ENCODE measurements at places on chromosomes 6 and 20. TPM values are rescaled to one million over a fixed set of nuclear protein-coding genes. Genes with fewer than 3 reads are reported as not detected.
A peak's percentile ranks its signal among the peaks of the same experiment; 100 is the strongest.

- H3K36me3 ChIP-seq = no peaks in the 10 kb centered on the region
- H3K27ac ChIP-seq = peak overlapping the region; percentile 47
- H3K4me3 ChIP-seq = no peak overlapping the region
These were observed 30.9 kb downstream of the BAK1 start for GRCh38 chr6:33549196-33549595.

Gene SLC9A8
- 19.4 TPM for total RNA-seq

DNA sequence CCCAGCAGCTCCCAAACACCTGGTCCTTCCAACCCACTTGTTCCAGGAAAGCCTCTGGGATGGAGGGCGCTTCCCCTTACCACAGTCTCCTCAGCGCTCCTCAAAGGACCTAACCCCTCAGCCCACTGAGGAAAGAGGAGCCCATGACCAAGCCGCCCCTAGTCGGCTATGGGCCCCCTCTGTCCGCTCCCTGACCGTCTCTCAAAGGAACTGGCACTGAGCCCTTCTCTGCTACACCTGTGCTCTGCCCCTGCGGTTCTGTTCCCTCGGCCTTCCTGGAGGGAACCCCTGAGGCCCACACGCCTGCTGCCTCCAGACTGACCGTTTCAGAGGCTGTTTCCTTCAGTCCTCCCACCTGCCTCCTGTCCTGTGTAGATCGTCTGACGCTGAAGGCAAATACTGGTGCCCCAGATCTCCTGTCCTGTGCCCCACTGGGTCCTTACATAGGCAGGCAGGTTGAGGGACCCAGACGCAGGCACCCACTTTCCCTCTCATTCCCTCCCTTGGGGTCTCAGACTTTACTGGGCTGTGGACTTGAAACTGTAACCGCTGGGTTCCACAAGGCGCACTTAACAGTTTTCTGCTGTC lies 1.9 kb upstream of the SLC4A11 start:
- no peak overlapping the region for H3K27ac ChIP-seq
- H3K4me1 ChIP-seq = peaks cover 13% of the 10 kb centered on the region
- H3K36me3 ChIP-seq = no peaks in the 10 kb centered on the region
- DNase-seq = no peak

DNA sequence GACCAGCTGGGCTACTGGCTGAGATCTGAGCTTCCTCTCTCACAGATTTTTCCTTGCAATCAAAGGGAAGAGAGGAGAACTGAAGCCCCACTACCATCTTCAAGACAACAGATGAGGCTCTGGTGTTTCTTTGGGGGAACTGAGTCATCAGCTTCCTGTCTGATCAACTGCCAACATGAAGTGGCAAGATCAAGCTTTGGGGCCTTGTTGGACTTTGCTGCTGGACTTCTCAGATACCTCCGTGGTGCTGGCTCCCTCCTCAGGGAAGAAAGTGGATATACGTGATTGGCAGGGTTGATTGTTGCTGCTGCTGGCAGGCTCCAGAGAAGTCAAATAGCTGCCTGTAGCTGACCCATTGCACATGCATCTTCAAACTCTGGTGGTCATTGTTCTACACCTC lies 3.6 kb upstream of the TOX2 start:
- peaks cover 41% of the 10 kb centered on the region for H3K27me3 ChIP-seq
- H3K4me3 ChIP-seq = no peak overlapping the region
- H3K27ac ChIP-seq = no peak overlapping the region
- peaks cover 17% of the 10 kb centered on the region for H3K36me3 ChIP-seq
- H3K4me1 ChIP-seq = peaks cover 15% of the 10 kb centered on the region
- no peak for DNase-seq

- H3K4me3 ChIP-seq = peak overlapping the region; percentile 92
- H3K4me1 ChIP-seq = peaks cover 26% of the 10 kb centered on the region
- DNase-seq = no peak
- H3K27ac ChIP-seq = peak overlapping the region; percentile 98
- peaks cover 2% of the 10 kb centered on the region for H3K27me3 ChIP-seq
These were observed 19.0 kb upstream of the EXOC2 start for GRCh38 chr6:711925-712324.

GRCh38 chr6:8181951-8182845 lies 79.8 kb upstream of the EEF1E1 start:
- no peak for DNase-seq
- H3K27me3 ChIP-seq = peaks cover 3% of the 10 kb centered on the region
- H3K36me3 ChIP-seq = no peaks in the 10 kb centered on the region
- no peak overlapping the region for H3K27ac ChIP-seq
- H3K4me1 ChIP-seq = no peaks in the 10 kb centered on the region

Gene CYP39A1
- total RNA-seq = not detected

DNA sequence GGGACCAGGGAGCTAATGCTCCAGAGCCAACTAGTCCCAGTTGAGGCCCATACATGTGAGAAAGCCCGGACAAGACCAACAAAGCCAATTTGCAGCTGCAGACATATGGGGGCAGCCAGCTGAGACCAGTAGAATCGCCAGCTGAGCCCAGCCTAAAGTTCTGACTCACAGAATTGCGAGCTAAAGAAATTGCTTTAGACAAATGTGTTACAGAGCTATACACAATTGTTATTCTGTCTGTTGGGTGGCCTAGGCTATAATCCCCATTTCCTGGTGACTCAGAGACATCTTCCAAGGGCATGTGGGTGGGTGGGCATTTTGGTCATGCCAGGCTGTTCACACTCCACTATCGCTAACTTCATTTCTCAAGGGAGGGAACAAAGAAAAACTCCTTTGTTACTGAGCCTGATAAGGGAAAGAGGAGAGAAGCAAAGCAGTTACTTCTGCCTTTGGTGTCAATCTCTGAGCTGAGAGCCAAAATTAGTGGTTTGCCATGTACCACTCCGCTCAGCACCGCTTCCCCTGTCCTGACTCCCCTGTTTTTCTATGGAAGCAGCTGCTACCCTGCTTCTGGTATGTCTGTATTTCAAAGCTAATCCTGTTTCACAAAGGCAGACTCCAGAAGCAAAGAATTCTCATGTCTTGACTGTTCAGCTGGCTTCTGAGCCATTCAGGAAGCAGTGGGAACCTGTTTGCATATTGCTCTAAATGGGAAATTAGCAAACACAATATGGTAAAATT lies 26.1 kb downstream of the SCP2D1 start:
- H3K27me3 ChIP-seq = no peaks in the 10 kb centered on the region
- H3K4me3 ChIP-seq = no peak overlapping the region
- H3K36me3 ChIP-seq = no peaks in the 10 kb centered on the region
- no peak overlapping the region for H3K27ac ChIP-seq
- no peaks in the 10 kb centered on the region for H3K4me1 ChIP-seq
- no peak for DNase-seq

DNA sequence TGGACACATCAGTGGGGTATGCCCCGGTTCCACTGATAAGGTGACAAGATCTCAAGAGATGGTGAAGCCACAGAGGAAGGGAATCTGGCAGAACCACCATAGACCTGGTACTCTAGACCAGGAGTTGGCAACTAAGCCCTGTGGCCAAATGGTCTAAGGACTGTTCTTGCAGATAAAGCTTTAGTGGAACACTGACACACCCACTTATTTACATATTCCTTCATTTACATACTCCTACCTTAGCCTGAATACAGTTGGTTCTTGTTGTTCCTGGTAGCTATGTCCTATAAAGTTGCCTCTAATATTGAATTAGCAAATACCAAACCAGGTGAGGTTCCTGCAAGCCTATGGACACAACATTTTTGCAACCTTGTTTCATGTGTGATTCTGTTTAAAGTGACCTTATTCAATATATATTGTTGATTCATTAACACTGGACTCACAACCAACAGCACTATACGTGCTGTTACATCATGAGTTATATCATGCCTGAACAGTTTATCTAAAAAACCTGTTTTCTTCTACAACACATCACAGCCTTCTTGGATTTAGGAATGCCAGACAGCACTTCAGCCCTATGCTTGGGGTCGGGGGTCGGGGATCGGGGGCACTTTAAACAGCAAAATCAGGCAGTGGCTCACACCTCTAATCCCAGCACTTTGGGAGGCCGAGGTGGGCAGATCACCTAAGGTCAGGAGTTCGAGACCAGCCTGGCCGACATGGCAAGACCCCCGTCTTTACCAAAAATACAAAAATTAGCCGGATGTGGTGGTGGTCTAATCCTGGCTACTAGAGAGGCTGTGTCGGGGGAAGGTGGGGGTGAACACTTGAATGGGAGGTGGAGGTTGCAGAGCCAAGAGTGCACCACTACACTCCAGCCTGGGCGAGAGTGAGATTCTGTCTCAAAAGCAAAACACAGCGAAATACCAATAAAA lies 2.5 kb downstream of the CCDC167 start:
- H3K4me1 ChIP-seq = peaks cover 67% of the 10 kb centered on the region
- H3K4me3 ChIP-seq = no peak overlapping the region
- no peaks in the 10 kb centered on the region for H3K27me3 ChIP-seq
- H3K36me3 ChIP-seq = peaks cover 18% of the 10 kb centered on the region
- H3K27ac ChIP-seq = peak overlapping the region; percentile 60

Gene MUC21
- not detected for total RNA-seq

DNA sequence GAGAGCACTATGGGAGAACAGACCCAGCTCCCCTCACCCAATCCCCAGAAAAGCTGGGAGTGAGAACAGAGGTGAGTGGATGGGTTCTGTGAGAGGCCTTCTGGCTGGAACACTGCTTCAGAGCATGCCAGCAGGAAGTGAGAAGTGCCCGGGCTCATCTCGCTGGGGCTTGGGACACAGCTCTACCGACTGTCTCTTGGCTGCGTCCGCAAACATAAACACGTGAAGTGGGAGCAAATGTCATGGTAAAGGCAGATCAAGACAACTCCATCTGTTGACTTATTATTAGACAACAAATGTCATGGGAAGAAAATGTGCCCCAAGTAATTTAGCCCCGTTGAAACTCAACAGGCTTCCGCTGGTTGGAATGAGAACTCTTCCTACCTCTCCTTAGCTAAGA lies 25.9 kb downstream of the GNAS-AS1 start:
- DNase-seq = no peak
- H3K27me3 ChIP-seq = peaks cover 24% of the 10 kb centered on the region
- H3K36me3 ChIP-seq = peaks cover 13% of the 10 kb centered on the region
- no peak overlapping the region for H3K27ac ChIP-seq

GRCh38 chr6:36851149-36851614 lies 11.9 kb upstream of the CPNE5 start:
- peaks cover 5% of the 10 kb centered on the region for H3K4me1 ChIP-seq
- H3K27me3 ChIP-seq = no peaks in the 10 kb centered on the region
- peaks cover 47% of the 10 kb centered on the region for H3K36me3 ChIP-seq
- no peak overlapping the region for H3K27ac ChIP-seq

GRCh38 chr6:165848086-165848426 lies 185.0 kb upstream of the PDE10A start:
- H3K27ac ChIP-seq = no peak overlapping the region
- H3K4me3 ChIP-seq = no peak overlapping the region
- no peak for DNase-seq
- H3K36me3 ChIP-seq = no peaks in the 10 kb centered on the region
- peaks cover 3% of the 10 kb centered on the region for H3K4me1 ChIP-seq
- H3K27me3 ChIP-seq = peaks cover 52% of the 10 kb centered on the region

DNA sequence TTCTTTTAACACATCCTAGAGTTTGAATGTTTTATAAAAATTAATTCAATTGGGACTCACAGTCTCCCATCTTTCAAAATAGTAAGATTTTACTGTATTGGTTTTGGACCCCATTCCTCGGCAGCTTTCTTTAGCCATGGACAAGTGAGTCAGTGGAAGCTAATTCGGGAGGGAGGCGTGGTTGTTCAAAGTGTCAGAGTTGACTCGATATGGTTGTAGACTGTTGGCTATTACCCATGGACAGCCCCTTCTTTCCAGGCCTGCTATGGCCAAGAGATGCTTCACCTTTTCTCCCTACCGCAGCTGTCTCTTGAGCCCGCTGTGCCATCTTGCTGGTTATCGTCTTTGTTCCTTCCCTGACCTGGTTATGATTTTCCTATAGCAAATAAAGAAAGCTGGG lies 243.0 kb downstream of the CD83 start:
- H3K4me3 ChIP-seq = no peak overlapping the region
- DNase-seq = no peak
- H3K4me1 ChIP-seq = no peaks in the 10 kb centered on the region
- no peaks in the 10 kb centered on the region for H3K36me3 ChIP-seq

Gene TNNC2
- not detected for total RNA-seq

DNA sequence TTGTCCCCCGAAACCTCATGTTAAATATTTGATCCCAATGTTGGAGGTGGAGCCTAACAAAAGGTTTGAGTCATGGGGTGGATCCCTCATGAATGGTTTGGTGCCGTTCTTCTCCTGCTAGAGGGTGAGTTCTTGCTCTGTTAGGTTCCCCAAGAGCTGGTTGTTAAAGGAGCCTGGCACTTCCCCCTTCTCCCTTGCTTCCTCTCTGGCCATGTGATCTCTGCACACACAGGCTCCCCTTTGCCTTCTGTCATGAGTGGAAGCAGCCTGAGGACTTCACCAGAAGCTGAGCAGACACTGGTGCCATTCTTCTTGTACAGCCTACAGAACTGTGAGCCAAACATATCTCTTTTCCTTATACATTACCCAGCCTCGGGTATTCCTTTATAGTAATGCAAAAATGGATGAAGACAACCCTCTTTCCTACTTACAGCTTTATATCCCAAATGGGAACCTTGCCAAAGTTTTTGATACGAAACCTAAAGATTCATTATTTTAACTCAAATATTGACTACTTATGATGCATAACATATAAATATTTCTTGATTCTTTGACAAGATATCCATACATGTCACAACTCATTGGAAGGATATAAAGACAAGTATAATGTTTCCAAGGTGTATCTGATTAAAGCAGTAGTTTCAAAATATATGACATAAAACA lies 61.0 kb downstream of the RNF182 start:
- no peaks in the 10 kb centered on the region for H3K36me3 ChIP-seq
- no peaks in the 10 kb centered on the region for H3K4me1 ChIP-seq
- DNase-seq = no peak
- H3K27me3 ChIP-seq = peaks cover 52% of the 10 kb centered on the region
- H3K4me3 ChIP-seq = no peak overlapping the region

Gene PPIL1
- total RNA-seq = 32.6 TPM

DNA sequence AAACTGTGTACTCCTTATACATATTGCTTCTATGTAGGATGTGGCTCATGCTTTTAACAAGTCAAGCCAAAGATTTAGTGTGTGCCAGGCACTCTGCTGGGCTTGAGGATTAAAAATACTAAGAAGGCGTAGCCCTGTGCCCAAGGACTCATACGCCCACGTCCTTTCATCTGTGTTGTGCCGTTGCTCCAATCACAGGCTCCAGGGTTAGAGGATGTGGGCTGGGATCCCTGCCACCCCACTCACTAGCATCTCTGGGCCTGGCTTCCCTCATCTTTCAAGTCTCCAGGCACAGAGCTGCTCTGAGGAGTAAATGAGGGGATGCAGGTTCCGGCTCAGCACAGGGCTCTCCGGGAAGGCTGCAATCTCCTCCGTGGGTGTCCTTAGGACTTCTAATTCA lies 214.2 kb downstream of the SYNDIG1 start:
- H3K36me3 ChIP-seq = no peaks in the 10 kb centered on the region
- no peak overlapping the region for H3K4me3 ChIP-seq
- H3K27ac ChIP-seq = no peak overlapping the region

DNA sequence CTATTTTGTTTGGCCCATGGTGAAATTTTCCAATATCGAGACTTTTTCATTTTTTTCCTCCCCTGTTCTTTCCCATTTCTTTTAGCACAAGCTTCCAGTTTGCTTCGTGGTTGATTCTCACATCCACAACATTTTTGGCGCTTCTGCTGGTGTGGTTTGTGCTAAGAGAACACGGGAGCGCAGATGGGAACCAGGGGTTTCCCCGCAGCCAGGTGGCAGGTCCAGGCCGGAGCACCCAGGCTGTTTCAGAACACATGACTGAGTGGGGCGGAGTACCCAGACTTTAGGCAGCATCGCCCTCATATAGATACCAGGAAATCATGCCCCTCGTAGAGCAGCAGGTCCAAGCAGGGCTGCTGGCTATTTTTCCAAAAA lies 58.0 kb downstream of the SYTL3 start:
- H3K27me3 ChIP-seq = no peaks in the 10 kb centered on the region
- H3K27ac ChIP-seq = no peak overlapping the region
- H3K36me3 ChIP-seq = peaks cover 47% of the 10 kb centered on the region
- H3K4me3 ChIP-seq = no peak overlapping the region
- H3K4me1 ChIP-seq = peaks cover 31% of the 10 kb centered on the region
